ENCODE measurements at places on chromosomes 13 and 19.

GRCh38 chr19:1279782-1280341 lies 4.5 kb downstream of the FAM174C start:
- H3K4me3 ChIP-seq, result peak overlapping the region; percentile 37
- H3K4me1 ChIP-seq, result peaks cover 13% of the 10 kb centered on the region
- H3K27ac ChIP-seq, result peak overlapping the region; percentile 12
- peaks cover 4% of the 10 kb centered on the region for H3K36me3 ChIP-seq
- peak; percentile 66 for DNase-seq
- peaks cover 6% of the 10 kb centered on the region for H3K27me3 ChIP-seq

GRCh38 chr19:17843908-17844490 lies 3.8 kb downstream of the JAK3 start:
- peaks cover 44% of the 10 kb centered on the region for H3K27me3 ChIP-seq
- peaks cover 3% of the 10 kb centered on the region for H3K4me1 ChIP-seq
- DNase-seq, result no peak
- no peak overlapping the region for H3K27ac ChIP-seq

DNA sequence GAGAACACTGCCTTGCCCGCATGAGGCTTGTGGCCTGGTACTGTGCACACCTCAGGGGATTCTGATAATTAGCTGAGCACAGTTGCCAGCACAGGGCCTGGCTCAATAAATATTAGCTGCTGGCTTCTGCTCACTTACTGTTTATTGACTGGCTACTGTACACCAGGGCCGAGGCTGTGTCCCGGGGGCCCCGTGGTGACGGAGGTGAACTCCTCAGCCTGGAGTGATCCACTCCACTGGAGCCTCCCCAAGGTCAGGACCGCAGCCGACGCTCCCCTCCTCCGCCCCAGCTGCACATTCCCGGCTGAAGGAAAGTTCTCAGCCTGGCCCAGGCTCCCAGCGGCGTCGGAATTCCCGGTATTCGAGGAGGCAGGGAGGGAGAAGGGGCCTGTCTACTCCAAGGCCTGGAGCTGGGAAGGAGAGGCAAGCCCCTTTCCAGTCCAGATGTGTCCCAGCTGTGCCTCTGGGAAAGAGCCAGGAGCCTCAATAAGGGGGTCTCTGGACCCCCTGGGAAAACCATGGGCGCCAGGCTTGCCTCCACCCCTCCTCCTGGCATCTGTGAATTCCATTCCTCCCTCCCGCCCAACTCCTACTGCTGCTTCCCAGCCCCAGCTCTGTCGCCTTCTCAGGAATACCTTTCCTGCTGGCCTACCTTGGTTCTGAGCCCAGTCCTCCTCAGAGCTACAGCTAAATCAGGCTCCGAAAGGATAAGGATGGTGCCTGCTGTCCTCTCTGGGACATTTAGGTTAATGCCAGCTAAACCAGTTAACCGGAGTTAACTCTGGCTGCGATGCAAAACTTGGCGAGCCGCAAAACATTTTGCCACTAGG lies 7.3 kb downstream of the RPS16 start:
- H3K27me3 ChIP-seq, result no peaks in the 10 kb centered on the region
- peaks cover 12% of the 10 kb centered on the region for H3K4me1 ChIP-seq
- DNase-seq, result peak; percentile 42
- H3K27ac ChIP-seq, result peak overlapping the region; percentile 99

DNA sequence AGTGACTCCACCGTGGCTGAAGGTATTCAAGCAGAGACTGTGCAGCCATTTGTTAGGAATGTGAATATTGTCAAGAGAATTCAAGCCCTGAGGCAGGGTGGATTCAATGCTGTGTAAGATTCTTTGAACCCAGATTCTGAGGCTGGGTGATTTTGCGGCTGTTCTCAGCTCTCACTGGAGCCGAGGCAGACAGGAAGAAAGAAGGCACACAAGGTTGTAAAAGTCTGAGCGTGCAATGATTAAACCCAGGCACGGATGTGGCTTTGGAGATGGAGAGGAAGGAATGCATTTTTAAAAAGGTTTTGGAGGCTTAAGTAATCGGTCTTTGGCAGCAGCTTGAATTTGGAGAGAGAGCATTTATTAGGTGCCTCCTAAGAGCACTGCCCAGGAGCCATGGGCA lies 187.9 kb downstream of the KATNAL1 start:
- no peak overlapping the region for H3K4me3 ChIP-seq
- no peaks in the 10 kb centered on the region for H3K36me3 ChIP-seq
- H3K4me1 ChIP-seq, result peaks cover 25% of the 10 kb centered on the region
- peaks cover 1% of the 10 kb centered on the region for H3K27me3 ChIP-seq
- DNase-seq, result no peak

GRCh38 chr19:49528211-49528771 lies 488 bp downstream of the RCN3 start:
- no peaks in the 10 kb centered on the region for H3K27me3 ChIP-seq
- peaks cover 29% of the 10 kb centered on the region for H3K36me3 ChIP-seq
- DNase-seq, result no peak
- peaks cover 10% of the 10 kb centered on the region for H3K4me1 ChIP-seq
- H3K27ac ChIP-seq, result peak overlapping the region; percentile 16
- peak overlapping the region; percentile 63 for H3K4me3 ChIP-seq

DNA sequence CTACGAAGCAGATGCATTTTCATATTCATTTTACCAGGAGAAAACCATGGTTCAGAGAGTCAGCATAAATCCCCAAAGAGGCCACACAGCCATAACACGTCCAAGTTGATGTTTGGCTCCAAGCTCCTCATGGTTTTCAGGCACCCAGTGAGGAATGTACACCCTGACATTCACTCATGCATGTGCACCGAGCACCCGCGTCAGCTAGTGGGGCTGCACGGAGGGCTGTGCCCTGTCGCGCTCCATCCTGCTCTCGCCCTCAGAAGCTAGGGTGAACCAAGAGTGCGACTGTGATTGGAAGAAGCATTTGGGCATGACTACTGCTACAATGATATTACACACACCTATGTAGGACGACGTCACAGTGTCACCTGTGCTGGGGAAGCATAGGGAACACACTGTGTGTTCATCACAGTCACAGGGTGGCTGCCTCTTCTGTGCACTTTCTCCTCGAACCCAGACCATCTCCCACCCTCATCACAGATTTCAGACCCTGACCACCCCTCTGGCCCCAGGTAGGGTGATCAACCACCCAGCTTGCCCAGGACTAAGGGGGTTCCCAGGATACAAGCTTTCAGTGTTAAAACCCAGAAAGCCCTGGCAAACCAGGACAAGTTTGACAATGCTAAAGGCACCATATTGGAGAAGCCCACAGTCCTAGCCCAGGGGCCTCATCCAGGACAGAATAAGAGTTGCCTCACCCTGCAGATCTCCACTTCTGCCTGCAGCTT lies 148.6 kb upstream of the ZNF507 start:
- H3K4me1 ChIP-seq, result no peaks in the 10 kb centered on the region
- H3K27me3 ChIP-seq, result peaks cover 36% of the 10 kb centered on the region
- no peak overlapping the region for H3K4me3 ChIP-seq
- no peak overlapping the region for H3K27ac ChIP-seq

- no peaks in the 10 kb centered on the region for H3K27me3 ChIP-seq
- H3K4me3 ChIP-seq, result no peak overlapping the region
- peak; percentile 77 for DNase-seq
- no peaks in the 10 kb centered on the region for H3K36me3 ChIP-seq
- peaks cover 16% of the 10 kb centered on the region for H3K4me1 ChIP-seq
- H3K27ac ChIP-seq, result no peak overlapping the region
Observed at GRCh38 chr13:110108348-110109139, 198.4 kb downstream of the COL4A1 start.

GRCh38 chr13:40492511-40492910 lies 173.9 kb downstream of the FOXO1 start:
- H3K36me3 ChIP-seq, result no peaks in the 10 kb centered on the region
- DNase-seq, result no peak
- H3K4me3 ChIP-seq, result no peak overlapping the region
- no peak overlapping the region for H3K27ac ChIP-seq
- peaks cover 2% of the 10 kb centered on the region for H3K27me3 ChIP-seq
- peaks cover 37% of the 10 kb centered on the region for H3K4me1 ChIP-seq

GRCh38 chr13:39038569-39039030 lies 344 bp downstream of the NHLRC3 start:
- DNase-seq, result no peak
- H3K36me3 ChIP-seq, result peaks cover 3% of the 10 kb centered on the region
- H3K27ac ChIP-seq, result peak overlapping the region; percentile 98
- H3K27me3 ChIP-seq, result no peaks in the 10 kb centered on the region

DNA sequence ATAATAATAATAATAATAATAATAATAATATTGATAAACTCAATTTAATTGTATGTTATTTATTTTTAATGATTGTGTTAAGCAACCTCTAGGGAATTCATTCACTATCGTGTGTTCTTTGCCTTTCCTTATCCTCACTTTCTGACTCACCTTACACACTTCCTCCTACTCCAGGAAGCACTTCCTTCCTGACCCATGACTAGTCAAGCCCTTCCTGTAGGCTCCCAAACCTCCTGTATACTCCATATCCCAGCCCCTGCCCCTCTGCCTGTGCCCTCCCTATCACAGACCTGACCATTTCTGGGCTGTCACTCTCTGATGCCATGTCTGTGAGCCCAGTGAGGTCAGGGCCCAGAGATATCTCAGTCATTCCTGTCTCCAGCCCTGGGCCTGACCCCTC lies 7.6 kb downstream of the LGALS4 start:
- no peaks in the 10 kb centered on the region for H3K4me1 ChIP-seq
- H3K4me3 ChIP-seq, result no peak overlapping the region
- DNase-seq, result no peak
- H3K36me3 ChIP-seq, result no peaks in the 10 kb centered on the region
- no peak overlapping the region for H3K27ac ChIP-seq
- H3K27me3 ChIP-seq, result no peaks in the 10 kb centered on the region

GRCh38 chr19:16883522-16883921 lies 5.3 kb upstream of the F2RL3 start:
- H3K27ac ChIP-seq, result no peak overlapping the region
- no peak overlapping the region for H3K4me3 ChIP-seq
- no peaks in the 10 kb centered on the region for H3K27me3 ChIP-seq
- H3K4me1 ChIP-seq, result peaks cover 1% of the 10 kb centered on the region

DNA sequence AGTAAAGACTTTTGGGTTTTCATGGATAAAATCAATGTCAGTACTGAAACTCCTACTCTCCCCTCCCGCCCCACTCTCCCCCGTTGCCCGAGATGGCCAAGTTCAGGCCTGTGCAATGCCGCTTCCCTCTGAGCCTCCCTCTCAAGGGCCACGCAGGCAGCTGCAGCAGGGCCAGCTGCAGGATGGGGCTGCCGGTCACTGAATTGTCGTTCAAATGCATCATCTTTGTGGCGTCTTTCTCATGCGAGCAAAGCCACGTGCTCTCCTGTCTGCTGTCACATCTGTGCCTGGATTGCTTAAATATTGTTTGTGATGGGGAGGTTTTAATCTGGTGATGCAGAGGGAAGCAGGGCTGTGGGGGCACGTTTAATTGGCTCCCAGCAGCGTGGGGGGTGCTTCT lies 26.6 kb downstream of the SHISA2 start:
- no peak overlapping the region for H3K27ac ChIP-seq
- H3K4me1 ChIP-seq, result peaks cover 51% of the 10 kb centered on the region
- no peak overlapping the region for H3K4me3 ChIP-seq
- peaks cover 8% of the 10 kb centered on the region for H3K36me3 ChIP-seq

GRCh38 chr19:17125062-17125727 lies 49.6 kb downstream of the MYO9B start:
- H3K27me3 ChIP-seq, result no peaks in the 10 kb centered on the region
- H3K27ac ChIP-seq, result peak overlapping the region; percentile 91
- no peak overlapping the region for H3K4me3 ChIP-seq

DNA sequence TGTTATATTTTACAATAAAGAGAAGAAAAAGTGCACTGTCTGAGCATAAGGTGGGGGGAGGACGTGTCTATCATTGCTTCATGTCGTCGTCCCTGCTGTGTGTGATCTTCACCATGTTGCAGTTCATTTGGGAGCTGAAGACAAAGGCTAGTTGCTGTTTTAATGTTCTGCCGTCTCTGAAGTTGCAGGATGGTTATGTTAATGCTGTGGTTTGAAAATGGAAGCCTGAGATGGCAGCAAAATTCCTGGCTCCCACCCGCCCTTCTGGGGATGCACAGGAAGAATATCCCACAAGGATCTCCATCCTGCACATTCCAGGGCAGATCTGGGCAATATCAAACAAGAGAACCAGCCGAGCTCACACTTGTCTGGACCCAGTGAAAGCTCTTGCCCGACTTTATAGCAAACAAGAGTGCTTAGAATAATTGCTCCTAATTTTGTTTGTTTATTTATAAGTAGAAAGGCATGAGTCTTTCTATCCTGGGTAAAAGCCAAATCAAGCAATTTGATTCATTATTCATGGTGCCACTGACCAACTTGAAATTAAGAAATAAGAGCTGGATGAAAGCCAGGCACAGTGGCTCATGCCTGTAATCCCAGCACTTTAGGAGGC lies 110.3 kb upstream of the ABCC4 start:
- no peak for DNase-seq
- H3K27me3 ChIP-seq, result peaks cover 1% of the 10 kb centered on the region
- no peak overlapping the region for H3K27ac ChIP-seq

DNA sequence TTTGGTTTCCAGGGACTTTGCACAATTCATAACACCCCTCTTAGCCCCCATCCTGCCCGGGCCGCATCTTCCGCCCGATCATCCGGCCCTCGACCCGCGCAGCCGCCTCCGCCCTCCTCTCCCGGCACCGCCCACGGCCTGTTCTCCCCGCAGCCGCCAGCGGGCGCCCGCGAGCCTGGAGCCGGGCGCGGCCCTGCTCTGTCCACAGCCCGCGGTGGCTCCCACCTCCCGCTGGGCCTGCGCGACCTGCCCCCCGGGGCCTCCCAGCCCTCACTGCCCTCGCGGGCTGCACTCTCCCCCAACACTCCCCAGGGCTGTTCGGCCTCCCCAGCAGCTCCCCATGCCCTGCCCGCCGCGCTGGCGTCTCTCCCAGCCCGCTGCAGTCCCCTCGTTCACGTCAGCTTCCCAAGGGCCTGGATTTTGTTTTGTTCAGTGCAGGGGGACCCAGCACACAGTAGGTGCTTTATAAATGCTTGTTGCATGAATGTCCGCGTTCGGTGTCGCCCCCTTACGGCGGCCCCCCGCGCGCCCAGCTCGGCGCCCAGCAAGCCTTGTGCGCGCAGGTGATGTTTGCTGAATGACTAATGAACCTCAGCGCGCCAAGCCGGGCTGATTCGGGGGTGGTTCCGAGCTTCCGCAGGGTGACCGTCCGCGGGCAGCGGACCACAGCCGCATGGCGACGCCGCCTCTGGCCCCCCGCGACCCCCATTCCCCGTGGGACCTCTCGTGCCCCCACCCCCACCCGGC lies 4.6 kb upstream of the APC2 start:
- H3K27ac ChIP-seq, result no peak overlapping the region
- peaks cover 45% of the 10 kb centered on the region for H3K27me3 ChIP-seq
- DNase-seq, result peak; percentile 84
- peaks cover 17% of the 10 kb centered on the region for H3K36me3 ChIP-seq
- peaks cover 7% of the 10 kb centered on the region for H3K4me1 ChIP-seq

DNA sequence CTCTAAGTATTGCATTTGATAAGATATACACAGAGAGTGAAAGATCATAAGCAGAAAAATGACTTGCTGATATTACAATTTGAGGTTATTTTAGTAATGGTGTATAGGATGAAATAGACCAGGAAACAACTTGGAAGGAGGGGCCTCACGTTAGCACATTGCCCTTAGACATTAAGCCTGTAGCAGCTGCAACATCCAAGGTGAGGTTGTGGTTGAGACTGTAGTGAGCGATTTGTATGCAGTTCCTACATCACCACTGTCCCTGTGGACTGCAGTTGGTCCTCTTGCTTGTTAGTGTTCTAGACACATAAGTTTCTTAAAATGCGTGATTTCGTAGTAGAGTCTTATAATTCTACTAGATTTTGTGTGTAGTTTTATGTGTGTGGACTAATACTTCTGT lies 311.3 kb downstream of the ATP8A2 start:
- peaks cover 7% of the 10 kb centered on the region for H3K4me1 ChIP-seq
- H3K4me3 ChIP-seq, result no peak overlapping the region
- H3K36me3 ChIP-seq, result peaks cover 12% of the 10 kb centered on the region
- DNase-seq, result no peak
- H3K27ac ChIP-seq, result no peak overlapping the region
- no peaks in the 10 kb centered on the region for H3K27me3 ChIP-seq
